ENCODE measurements at places on chromosomes 1 and 21.

DNA sequence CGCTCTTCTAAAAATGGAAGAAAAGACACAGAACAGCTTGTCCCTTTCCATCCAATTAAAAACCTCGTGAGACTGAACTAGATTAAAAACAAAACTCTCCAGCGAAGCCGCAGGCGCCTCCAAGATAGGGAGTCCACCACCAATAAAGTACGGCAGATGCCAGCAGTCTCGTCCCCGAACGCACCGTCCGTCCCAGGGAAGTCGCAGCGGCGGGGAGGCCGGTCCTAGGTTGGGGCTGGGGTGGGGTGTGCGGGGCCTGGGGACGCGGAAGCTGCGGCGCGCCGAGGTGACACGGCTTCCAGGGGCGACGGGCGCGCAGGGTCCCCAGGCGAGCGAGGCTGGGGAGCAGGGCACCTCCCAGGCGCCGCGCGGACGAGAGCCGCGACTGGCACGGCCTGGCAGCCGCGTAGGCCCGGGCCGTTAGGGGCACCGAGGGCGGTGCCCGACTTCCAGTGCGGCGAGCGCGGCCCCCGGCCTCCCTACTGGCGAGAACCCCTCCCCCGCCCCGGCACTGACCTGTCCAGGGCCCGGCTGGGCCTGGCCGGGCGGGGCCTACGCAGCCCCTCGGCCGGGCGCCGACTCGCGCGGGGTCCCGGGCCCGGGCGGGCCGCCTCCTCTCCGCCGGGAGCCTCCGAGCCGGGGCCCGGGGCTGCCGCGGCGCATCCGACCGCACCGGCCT lies 28.3 kb upstream of the A3GALT2 start:
- DNase-seq: peak; percentile 73

- no peak for DNase-seq
Observed at GRCh38 chr1:228156941-228157728, 7.4 kb downstream of the GJC2 start.

- DNase-seq: no peak
Observed at GRCh38 chr21:45983981-45984551, 2.5 kb downstream of the COL6A1 start.

DNA sequence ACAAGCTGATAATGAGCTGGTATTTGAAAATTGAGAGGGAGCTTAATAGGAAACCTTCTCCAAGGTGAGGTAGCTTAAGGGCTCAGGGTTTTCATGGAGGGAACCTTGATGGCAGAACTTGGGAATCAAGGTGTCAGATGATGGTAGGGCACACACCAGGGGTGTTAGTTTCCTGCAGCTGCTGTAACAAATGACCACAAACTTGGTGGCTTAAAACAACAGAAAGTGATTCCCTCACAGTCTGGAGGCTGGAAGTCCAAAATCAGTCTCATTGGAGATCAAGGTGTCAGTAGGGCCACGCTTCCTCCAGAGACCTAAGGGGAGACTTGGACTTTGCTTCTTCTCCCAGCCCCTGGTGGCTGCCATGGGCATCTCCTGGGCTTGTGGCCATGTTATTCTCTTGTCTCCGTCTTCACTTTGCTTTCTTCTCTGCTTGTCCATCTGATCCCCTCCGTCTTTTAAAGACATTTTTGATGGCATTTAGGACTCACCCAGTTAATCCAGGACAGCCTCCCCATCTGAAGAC lies 45.5 kb downstream of the HUNK start:
- no peak for DNase-seq

DNA sequence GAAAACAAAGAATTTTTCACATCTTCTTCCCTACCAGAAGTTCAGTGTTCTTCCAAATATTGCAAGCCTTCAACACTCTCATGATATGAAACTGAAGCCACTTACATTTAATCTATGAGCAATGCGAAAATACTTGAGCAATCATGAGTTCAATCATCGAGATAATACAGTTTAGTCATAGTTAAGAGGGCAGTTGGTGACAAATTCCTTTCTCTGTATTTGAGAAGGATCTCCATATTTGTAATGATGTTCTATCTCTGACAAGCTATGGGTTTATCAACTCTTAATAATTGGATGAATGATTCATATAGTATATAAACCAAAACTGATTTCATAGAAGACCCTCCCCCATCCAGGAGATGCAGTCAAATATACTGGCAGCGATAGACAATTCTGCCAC lies 29.7 kb upstream of the PYHIN1 start:
- DNase-seq: no peak

GRCh38 chr1:15378729-15379128 lies 31.0 kb upstream of the EFHD2 start:
- no peak for DNase-seq

GRCh38 chr21:34981791-34982190 lies 67.3 kb downstream of the RUNX1 start:
- no peak for DNase-seq

GRCh38 chr1:5388622-5389021 lies 603.6 kb downstream of the NPHP4 start:
- DNase-seq: no peak

DNA sequence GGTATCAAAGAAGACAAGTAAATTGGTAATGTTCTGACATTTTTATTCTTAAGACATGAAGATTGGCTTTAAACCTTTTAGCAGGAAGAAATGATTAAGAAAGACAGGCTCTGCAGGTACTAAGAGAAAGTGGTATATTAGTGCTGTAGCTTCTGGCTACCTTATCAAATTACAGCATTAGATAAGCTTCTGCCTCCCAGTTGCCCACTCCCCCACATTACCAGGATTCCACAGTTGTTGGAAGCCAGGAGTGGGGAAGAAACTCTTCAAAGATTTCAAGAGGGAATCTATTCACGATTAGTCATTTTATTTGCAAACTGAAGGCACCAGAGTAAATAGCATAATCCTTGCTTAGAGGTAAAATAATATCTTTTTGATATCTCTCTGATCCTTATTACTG lies 274.9 kb downstream of the LMO4 start:
- DNase-seq: no peak

DNA sequence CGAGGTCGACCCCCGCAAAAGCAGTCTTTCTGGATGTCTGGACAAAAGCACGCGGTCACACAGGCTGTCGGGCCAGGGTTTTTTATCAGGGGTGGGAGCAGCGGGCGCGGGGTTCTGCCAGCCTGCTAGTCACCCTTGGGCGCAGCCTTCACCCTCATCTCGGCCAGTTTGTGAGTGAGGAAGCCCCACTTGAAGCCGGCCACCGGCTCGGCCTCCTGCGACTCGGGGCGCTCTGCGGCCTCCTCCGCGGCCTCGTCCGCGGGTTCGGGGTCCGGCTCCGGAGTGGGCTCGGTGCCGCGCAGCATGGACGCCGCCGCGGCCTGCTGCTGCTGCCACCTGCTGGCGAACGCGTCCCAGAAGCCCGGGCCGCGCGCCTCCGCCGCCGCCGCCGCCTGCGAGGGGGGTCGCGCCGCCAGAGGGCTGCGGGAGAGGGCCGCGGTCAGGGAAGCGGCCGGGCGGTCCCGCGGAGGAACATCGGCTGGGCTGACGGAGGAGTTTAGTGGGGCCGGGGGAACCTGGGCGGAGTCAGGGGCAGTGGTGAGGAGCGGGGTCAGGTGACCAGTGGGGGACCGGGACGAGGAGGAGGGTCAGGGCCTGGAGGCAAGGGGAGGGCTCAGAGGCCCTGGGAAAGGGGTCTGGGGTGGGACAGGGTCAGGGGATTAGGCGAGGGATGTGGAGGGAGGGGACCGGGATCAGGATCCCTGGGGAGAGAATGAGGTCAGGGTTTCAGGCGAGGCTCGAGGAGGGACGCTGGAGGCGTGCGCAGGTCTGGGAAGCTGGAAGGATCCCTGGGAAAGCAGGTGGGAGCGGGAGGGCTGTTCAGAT lies 4.5 kb downstream of the C1orf232 start:
- peak; percentile 83 for DNase-seq

DNA sequence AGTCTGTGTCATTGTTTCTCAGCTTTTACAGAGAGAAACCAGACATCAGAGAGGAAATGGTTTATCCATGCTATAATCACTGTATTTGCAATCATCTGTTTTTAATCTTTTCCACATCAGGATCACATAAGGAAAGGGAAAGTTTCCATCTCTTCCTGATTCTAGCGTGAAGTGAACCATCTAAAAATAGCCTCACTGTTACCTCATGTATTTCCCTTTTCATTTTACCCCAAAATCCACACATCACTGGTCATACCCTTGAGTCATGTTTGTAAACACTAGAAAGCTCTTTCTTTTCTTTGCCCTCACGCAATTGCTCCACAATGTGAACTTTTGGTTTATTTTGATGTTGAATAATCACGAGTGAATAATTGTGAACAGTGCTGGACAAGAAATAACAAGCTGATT lies 146.0 kb downstream of the PLA2G4A start:
- peak; percentile 84 for DNase-seq

- no peak for DNase-seq
Observed at GRCh38 chr1:12080156-12080555, 17.1 kb downstream of the TNFRSF8 start.

- peak; percentile 21 for DNase-seq
Observed at GRCh38 chr1:52119301-52120079, 22.4 kb upstream of the ZFYVE9 start.

DNA sequence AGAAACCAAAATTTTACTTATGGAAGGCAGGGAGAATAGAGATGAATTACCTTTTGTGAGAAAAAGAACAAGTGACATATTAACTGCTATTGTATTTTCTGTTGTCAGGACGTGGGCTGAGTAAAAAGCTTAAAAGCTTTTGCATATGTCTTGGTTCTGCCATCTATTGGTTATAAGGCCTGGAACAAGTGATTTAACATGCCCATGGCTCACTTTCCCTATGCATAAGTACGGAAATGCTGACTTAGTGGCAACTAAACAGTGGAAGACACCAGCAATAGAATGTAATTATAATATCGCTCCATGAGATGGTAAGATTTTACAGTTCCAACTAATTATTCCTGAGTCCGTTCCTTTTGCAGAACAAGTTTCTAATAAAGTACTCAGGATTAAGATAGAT lies 6.7 kb upstream of the CTSS start:
- no peak for DNase-seq

DNA sequence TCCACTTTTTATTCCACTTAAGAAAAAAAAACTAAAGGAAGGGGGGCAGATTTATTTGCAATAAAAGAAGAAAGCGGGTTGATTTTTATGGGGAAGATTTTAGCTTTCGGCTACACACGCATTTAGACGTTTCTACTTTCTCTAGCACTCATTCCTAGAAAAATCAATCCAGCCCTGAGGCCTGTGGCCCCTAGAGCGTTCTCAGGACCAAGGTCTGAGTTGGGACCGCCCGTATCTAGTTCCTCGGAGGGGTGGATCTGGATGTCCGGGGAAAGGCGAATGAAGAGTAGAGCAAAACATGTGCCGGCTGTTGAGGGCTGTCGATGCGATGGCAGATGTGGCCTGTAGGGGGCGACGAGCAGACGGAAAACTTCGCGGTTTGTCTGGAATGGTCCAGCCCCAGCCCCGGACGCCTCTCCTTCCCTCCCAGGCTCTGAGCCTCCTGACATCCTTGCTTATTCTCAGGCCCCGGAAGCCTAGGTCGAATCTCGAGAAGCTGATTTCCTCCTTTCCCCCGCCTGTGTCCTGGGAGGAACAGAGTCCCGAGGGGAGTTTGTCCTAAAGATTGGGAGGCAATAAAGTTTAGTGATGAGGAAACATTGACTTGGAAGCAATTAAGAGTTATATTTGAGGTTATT lies 5.2 kb downstream of the FOXD3 start:
- DNase-seq: peak; percentile 95

DNA sequence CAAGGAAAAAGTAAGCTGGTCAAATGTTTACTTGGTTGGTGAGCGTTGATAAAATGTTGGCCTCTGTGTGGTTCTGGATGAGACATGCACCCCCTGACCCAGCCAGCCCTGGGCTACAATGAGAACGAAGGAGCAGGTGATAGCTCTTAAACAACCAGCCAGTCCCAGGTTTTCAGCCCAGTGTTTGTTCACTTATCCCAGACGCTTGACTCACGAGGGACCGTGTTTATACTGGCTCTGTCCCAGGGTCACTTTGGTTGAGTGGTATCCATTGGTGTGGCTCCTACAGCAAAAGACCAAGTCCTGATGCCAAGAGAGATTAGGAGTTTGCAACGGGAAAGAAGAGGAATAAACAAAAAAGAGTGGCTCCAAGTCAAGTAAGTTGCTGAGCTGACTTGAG lies 86.9 kb downstream of the KCNJ15 start:
- no peak for DNase-seq

GRCh38 chr1:112634367-112634766 lies 14.7 kb downstream of the CAPZA1 start:
- no peak for DNase-seq

DNA sequence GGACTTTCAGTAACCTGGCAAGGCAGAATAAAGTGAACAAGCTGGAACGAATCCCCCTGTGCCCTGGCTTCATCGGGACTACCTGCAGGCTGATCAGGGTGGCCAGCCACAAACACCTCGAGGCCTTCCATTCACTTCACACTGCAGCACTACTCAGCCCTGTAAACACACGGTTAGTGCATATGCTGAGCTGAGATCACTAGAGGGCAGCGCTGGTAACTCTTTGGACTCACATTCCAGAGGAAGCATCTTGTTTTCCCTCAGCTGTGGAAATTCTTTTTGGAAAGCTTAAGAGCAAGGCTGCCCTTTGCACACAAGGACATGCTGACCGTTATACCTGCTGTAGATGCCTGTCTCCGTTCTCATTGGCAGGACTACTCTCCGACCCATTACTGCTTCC lies 32.1 kb downstream of the PCSK9 start:
- peak; percentile 63 for DNase-seq

Measured in eye (tissue), 1 donor.